ENCODE measurements at places on chromosomes 1 and 21. TPM values are rescaled to one million over a fixed set of nuclear protein-coding genes. Genes with fewer than 3 reads are reported as not detected.

DNA sequence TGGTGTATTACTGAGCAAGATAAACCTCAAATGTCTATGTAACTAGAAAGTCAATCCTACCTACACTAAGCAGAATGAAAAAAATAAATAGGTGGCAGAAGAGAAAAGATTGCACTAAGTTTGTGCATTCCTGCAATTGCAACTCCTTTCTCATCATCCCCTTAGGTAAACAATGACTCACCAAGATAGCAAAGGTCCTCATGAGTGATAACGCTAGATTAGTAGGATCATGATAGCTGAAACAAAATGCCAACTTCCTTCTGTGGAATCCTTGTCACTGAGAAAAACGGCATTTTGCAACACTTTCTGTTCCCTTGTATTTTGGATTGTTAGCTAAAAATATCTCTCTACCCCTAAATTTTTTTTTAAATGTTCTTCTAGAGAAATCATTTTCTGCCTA lies 20.0 kb upstream of the FCER1A start:
- DNase-seq: no peak

LEPROT gene
- polyA plus RNA-seq: 22.9 TPM

GRCh38 chr1:228162286-228163006 lies 3.2 kb upstream of the IBA57 start:
- DNase-seq: no peak

GRCh38 chr1:78683079-78683478 lies 33.4 kb downstream of the IFI44 start:
- no peak for DNase-seq

GRCh38 chr1:44074415-44074814 lies 43.2 kb upstream of the SLC6A9 start:
- DNase-seq: no peak
